HCT116 (cell line): ENCODE measurements at places on chromosomes 6 and 20.

DNA sequence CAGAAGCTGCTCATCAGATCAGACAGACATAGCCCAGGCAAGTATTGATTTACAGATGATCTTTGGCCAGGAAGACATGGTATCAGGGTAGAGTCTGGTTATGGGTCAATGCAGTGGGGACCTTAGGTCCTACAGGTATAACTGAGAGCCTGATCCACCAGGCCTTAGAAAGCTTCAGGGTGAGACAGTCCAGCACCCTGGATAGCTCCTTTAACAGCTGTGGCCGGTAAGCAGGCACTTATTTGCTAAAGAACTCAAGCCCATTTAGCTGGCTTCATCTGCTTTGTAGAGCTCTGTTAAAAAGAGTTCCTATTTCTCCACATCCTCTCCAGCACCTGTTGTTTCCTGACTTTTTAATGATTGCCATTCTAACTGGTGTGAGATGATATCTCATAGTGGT is 39.6 kb downstream of the ESR1 start:
- DNase-seq: no peak

DNA sequence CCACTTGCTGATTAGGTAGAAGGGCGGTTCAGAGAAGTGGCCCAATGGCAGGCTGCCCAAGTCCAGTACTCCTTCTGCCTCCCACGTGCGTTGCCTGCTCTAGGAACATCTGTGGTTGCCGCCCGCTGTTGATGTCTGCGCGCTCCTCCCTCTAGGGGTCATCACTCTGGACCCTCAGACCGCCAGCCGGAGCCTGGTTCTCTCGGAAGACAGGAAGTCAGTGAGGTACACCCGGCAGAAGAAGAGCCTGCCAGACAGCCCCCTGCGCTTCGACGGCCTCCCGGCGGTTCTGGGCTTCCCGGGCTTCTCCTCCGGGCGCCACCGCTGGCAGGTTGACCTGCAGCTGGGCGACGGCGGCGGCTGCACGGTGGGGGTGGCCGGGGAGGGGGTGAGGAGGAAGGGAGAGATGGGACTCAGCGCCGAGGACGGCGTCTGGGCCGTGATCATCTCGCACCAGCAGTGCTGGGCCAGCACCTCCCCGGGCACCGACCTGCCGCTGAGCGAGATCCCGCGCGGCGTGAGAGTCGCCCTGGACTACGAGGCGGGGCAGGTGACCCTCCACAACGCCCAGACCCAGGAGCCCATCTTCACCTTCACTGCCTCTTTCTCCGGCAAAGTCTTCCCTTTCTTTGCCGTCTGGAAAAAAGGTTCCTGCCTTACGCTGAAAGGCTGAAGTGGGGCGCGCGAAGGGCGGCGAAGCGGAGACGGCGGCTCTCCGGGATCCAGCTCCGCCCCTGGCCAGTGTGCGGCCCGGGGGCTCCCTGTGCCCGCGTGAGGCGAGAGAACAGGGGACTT is 8.5 kb downstream of the TRIM15 start:
- no peak for DNase-seq

DNA sequence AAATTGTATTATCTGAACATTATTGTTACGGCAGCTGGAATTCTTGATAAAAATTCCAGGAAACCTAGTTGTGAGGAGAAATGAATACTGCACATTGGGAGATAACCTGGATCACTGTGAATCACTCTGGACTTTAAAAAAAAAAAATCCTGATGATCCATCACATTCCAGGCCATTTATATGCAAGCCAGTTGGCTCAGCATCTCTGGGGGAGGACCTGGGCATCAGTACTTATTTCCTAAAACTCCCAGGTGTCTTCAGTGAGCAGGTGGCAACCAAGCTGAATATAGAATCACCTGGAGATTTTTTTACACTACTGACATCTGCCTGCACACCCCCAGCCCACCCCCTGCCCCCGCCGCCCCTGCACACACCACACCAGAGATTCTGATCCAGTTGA is 39.1 kb upstream of the SIRT5 start:
- no peak for DNase-seq

DNA sequence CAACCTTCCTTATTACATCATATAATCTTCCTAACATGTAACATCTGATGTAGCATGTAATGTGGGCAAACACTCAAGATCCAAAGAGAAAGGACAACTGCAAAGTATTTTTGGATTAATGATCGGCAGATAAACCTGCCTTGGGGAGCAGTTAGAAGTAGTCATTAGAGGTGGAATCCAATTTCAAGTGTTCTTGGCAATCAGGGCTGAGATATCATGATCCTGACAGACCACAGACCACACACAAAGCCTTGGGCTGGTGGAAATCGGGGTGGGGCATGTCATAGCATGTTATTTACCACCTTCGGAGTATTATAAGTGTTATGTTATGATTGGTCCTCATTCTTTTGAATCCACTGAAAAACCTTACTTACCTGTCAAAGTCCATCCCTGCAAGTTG is 16.3 kb downstream of the NCOA5 start:
- DNase-seq: no peak

DNA sequence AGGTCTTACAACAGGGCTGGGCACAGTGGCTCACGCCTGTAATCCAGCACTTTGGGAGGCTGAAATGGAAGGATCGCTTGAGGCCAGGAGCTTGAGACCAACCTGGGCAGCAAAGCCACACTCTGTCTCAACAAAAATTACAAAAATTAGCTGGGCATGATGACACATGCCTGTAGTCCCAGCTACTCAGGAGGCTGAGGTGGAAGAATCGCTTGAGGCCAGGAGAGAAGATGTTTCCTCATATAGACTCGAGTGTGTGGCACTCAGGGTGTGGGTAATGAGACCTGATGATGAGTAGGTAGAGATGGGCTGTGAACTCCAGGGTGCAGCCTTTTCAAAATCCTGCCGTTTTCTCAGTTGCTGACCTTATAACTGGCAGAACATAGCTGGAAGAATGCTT is 125.3 kb upstream of the FOXO3 start:
- DNase-seq: no peak

GRCh38 chr6:132830334-132830751 is 16.0 kb downstream of the RPS12 start:
- no peak for DNase-seq

DNA sequence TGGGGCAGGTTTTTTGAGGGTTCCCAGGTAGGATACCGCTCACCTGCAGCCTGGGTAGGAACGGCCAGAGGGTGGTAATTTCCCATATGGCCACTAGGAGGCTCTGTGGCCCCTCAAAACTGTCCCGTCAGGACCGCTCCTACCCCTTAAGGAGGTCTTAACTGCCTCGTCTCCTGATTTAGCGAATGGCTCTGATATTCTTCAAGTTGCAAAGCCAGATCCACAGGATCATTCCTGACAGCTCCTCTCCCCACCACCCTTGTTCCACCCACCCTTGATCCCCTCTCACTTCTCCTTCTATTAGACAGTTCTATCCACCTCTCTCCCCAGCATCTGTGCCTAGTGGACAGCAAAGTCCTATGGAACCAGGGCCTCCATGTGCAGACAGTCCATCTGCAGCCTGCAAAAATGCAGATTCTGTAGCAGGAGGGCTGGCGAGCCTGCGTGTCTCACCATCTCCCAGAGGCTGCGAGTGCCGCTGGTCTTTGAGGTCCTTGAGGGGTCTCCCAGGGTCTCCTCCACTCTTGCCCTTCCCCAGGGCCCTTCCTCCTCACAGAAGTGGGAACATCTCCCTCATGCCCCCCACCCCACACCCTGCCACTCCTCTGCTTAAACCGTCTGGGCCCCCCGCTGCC is 34.3 kb upstream of the ZBP1 start:
- DNase-seq: peak; percentile 23

- no peak for DNase-seq
Measured at GRCh38 chr20:35005463-35005961, 49.8 kb downstream of the MYH7B start.

- no peak for DNase-seq
Measured at GRCh38 chr20:20188647-20189046, 136.3 kb downstream of the CFAP61 start.

- DNase-seq: no peak
Measured at GRCh38 chr6:4441981-4442434, 306.6 kb upstream of the ECI2 start.

DNA sequence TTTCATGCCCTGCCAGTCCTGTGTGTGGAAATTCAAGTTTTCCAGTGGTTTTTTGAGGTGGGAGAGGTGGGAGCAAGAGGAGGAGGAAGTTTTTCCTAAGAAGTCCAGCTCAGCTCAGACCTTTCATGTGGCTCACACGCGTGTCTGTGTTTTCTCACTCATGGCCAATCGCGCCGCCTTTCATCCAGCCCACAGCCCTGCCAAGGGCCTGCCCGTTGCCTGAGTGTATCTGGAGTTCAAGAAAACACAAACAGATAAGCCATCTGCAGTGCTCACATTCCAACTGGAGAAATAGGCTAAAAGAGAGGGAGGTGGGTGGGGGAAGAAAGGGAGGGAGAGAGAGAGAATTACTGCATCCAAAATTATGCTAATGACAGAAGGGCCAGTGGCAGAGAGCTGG is 12.6 kb upstream of the MPC1 start:
- DNase-seq: no peak

DNA sequence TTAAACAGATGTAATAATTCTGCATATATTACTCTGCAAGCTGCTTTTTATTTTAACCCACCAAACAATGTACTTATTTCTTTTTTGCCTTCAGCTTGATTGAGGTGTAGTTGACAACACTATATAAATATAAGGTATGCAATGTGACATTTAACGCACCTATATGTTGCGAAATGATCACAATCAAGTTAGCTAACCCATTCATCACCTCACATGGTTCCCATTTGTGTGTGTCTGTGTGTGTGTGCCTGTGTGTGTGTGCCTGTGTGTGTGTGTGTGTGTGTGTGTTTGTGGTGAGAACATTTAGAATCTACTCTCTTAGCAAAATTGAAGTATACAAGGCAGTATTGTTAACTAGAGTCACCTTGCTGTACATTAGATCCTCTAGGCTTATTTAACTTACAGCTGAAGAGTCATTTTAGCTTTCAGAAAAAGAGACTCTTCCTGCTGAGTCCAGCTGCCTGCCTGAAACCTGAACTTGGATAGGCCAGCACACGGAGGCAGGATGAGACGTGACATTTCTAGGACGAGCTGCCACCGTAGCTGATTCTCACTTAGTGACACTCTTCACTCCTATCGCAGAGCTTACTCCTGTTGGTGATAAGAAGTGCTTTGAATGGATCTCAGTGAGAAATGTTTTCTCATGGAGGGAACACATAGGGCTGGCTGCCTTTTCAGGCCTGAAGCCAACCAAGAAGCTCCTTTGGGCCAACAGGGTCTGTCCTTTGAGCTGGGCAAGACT is 126.5 kb upstream of the RIPOR2 start:
- no peak for DNase-seq

- DNase-seq: no peak
Measured at GRCh38 chr6:135895231-135895911, 43.9 kb downstream of the PDE7B start.

DNA sequence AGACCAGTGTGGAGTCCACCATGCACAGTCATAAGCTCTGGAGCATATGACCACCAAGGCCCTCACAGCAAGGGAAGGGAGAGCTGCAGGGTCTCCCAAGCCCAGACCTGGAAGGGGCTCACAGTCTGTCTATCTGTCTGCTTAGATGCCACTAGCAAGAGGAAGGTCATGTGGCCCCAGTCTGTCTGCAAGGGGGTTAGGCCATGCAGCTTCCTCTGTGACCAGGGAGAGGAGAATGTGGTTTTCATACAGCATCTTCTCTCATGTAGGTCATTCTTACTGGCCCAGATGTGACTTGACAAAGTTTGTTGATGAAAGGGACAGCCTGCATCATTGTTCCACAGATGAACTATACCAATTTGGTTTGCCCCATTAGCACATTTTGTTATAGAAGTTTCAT is 260.8 kb downstream of the FARS2 start:
- DNase-seq: no peak

DNA sequence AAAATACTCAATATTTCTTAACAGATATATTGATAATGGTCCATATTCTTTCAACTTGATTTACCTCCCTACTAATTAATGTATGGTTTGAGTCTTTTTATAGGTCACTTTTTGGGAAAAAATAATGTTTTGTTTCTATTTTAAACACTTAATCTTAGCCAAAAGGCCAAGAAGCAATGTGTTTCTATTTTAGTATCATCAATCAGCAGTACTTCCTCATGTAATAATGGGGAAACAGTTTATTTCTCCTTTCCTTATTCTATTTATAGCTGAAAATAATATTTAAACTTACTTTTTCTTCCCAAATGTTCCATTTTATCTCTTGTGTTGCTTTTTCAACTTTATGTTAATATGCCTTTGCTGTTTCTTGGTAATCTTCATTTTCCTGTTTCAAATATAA is 295.1 kb downstream of the ALDH8A1 start:
- DNase-seq: no peak

DNA sequence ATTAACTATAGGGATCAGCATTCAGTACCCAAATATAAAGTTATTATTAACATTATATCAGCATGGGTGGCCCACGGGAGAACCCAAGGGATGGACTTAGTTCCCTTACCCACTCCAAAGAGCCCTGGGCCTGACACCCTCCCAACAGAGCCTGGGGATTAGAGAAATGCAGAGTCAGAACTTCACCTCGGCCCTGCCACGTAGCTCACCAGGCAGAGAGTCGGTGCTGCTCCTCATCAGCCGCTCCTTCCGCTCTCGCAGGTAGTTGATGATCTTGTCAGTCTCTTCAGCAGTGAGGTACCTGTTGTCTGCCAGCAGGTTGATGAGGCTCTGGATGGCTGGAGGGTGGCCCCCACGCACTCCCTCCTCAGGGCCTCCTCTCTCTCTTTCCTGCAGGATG is 26.6 kb downstream of the NCOA5 start:
- no peak for DNase-seq

GRCh38 chr6:106106276-106107042 is 20.3 kb downstream of the PRDM1 start:
- no peak for DNase-seq

GRCh38 chr6:5937169-5937909 is 69.4 kb downstream of the NRN1 start:
- no peak for DNase-seq

DNA sequence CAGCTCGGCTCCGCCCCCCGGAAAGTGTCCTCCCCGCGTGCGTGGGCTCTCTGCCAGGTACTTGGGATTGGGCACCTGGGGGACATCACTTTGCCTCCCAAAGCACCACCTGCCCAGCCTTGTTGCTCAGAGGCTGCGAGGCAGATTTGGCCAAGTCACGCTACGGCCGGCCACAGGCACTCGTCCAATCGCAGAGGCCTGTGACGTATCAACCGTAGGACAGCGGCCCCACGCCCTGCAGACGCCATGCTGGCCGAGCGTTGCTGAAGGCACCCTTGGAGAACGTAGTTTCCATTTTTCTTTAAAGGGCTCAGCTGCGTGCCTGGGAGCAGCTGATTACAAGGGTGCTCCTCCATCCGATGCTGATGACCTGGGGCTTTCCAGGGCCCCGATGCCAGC is 3.1 kb downstream of the NTSR1 start:
- no peak for DNase-seq

GRCh38 chr6:46407246-46407645 is 84.0 kb downstream of the RCAN2 start:
- DNase-seq: no peak

DNA sequence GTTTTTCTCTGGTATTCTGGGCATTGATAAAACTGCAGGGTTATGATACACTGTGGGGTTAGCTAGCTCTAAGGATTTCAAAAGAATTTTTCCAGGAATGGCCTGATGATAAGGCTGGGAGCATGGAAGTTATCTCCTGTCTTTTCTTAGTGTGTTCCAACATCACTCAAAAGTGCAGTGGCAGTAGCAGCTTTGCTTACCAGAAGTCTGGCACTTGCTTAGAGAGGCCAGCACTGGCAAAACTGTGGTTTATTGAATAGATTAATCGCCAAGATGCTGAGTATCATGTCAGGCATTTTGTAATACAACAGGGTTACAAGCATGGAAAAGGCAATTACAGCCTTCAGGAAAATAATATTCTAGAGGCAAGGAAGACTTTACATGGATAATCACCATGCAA is 719.5 kb upstream of the GJE1 start:
- no peak for DNase-seq

GRCh38 chr6:52418606-52419005 is 1.5 kb upstream of the EFHC1 start:
- DNase-seq: no peak
